ENCODE measurements at places on chromosomes 4 and X.
A peak's percentile ranks its signal among the peaks of the same experiment; 100 is the strongest.

- no peak for DNase-seq
Measured at GRCh38 chr4:108493596-108493931, 126.8 kb upstream of the RPL34 start.

DNA sequence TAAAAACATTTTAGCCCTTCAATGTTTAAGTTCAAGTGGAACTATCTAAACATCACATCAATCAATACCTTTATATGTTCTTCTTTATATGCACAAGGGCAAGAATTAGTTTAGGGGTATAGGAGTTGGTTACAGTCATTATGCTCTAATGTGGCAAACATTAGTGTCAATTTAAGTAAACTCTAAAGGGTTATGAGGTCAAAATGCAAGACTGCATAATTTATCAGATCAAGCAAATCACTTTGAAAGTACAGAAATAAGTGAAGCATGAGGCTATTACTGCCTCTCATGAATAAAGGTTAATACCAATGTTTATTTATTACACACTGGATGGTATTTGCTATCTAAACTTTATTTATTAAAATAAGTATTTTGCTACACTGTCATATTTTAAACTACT is 59.7 kb downstream of the MAB21L2 start:
- no peak for DNase-seq

GRCh38 chr4:67035986-67036385 is 509.3 kb downstream of the CENPC start:
- DNase-seq = no peak

DNA sequence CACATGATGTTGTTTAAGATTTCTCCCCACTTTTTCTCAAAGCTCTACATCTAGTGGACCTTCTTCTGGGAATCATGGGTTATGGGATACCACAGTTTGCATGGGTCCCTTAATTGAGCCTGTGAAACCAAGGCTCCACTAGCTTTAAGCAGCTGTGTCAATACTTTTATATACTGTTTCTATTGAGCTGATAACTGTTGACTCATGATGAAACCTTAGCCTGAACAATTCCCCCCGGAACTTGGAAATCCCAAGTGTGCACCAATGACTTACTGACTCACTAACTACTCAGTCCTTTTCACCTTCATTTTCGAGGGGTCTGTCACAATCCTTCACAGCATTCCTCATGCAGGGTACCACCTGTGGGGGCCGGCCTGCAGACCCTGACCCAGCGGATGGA is 12.7 kb upstream of the SPIN4 start:
- DNase-seq = no peak

- DNase-seq = no peak
Measured at GRCh38 chrX:95791876-95792275, 892.8 kb upstream of the DIAPH2 start.

DNA sequence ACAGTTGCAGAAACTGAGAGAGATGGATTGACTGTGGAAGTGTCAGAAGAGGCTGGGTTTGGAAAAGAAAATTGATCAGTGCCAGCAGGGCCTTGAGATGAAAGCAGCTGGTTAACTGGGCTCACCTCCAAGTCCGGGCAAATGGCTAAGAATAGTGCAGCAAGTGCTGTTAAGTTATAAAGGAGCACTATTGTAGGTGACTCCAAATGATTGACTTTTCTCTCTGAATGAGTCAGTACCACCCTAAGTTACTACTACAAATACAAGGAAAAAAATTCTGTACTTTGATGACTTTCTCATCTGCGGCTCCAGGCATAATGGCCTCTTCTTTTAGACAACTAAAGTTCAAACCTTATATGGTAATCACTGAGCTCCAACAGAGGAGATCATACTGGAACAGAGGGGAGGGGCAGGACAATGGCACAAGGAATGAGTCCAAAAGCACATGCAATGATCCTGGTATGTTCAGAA is 733.4 kb upstream of the INTU start:
- DNase-seq = no peak

GRCh38 chrX:123298026-123298425 is 113.9 kb downstream of the GRIA3 start:
- DNase-seq = no peak

GRCh38 chr4:122703868-122704267 is 28.6 kb upstream of the BBS12 start:
- DNase-seq = no peak

DNA sequence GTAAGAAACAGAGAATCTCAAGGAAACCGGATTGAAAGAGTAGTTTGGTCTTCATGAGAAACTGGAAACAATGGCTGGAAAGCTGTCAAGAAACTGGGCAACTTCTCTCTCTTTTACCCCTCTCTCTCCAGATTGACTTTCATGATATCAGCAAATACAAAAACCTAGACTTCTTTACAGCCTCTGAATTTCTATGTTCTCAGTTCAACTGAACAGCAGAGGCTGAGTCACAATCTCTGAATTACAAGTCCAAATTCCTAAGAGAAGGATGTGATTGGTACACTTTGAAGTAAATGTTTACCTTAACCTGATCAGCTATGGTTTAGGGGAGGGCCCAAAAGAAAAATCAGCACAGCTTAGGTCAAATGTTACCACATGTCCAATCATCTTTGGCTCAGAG is 974.9 kb downstream of the RPA4 start:
- no peak for DNase-seq

- DNase-seq = no peak
Measured at GRCh38 chr4:17504081-17504480, 7.8 kb downstream of the QDPR start.

- DNase-seq = no peak
Measured at GRCh38 chrX:68288127-68288526, 145.2 kb downstream of the OPHN1 start.

DNA sequence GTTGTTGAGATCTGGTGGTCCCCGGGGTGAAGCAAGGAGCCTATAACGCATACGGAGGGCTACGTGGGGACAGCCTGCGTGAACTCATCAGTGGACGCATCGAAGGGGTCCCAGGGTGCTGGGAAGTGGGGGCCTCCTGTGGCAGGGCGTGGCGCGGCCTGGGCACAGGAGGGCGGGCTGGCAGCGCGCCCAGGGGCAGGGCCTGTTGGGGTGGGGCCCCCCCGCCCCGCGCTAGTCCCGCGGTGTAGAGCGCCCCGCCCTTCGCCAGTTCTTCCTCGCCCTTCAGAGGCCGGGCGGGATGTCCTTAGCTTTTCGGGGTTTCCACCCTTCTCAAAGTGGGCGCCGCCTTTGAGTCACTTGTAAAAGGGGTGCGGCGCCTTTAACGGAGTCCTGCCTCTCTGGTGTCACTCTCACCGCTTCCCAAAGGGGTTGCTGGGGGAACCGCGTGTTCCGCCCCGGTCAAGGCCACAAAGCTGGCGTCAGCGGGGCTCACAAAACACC is 632 bp downstream of the PLP2 start:
- DNase-seq = peak; percentile 44

DNA sequence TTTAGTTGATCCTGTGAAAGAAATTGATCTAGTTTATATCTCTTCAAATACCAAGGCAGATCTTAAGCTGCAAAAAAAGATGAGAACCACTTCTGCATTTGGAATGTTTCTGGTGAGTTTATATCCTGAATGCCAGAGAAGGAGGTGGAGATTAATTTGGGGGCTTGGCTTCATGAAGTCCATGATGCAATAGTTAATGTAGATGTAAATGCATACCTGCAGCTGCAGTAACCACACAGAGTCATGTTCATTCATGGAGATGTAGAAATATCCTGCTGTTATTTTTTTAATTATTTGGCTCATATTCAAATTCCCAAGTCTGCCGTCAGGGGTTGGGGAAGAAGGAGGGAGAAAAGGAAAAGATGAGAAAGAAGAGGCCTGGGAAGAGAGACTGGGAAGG is at the start of gene SULT1E1:
Gene SULT1E1, minus strand, starts transcription at position 94 of the 400 bp plus-strand sequence. CDS start 2,501 bp downstream, outside the sequence.
- DNase-seq = no peak

- DNase-seq = no peak
Measured at GRCh38 chr4:79875344-79875899, 197.6 kb downstream of the ANTXR2 start.

- no peak for DNase-seq
Measured at GRCh38 chrX:574251-574650, 56.3 kb upstream of the SHOX start.

GRCh38 chr4:76909711-76910110 is 11.8 kb upstream of the SOWAHB start:
- no peak for DNase-seq

DNA sequence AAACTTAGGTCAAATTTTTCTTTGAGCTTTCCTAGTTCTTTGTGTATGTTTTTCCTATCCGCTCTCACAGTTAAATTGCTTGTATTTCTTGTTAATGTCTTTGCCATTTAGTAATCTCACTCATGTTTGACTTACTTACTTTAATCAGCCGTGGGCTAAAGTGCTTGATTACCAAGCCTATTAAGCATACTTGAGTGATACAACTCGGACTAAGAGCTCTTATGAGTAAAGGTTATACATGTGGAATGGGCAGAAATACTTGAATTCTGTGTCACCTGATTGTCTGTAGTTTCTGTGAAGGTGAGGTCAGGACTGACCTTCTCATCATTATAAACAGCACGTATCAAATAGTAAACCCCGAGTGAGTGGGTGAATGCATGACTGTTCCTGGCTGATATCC is 664.5 kb downstream of the PDHA2 start:
- no peak for DNase-seq

DNA sequence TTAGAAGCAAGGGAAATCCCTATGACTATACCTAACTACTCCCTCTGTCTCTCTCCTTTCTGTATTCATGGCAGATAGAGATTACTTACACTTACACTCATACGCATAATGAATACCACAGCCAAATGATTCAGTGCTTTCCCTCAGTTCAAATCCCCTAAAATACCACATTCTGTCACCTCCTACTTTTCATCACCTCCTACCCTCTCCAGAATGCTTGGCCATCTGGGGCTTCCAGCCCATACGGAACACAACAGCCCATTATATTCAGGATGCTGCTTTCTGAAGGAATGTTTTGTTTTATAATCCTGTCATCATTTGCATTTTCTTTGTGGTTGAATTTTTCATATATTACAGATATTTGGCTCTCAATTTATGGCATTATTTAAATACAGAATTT is 361.6 kb downstream of the GRIA2 start:
- DNase-seq = no peak

- no peak for DNase-seq
Measured at GRCh38 chrX:30798810-30799209, 90.2 kb downstream of the TAB3 start.

DNA sequence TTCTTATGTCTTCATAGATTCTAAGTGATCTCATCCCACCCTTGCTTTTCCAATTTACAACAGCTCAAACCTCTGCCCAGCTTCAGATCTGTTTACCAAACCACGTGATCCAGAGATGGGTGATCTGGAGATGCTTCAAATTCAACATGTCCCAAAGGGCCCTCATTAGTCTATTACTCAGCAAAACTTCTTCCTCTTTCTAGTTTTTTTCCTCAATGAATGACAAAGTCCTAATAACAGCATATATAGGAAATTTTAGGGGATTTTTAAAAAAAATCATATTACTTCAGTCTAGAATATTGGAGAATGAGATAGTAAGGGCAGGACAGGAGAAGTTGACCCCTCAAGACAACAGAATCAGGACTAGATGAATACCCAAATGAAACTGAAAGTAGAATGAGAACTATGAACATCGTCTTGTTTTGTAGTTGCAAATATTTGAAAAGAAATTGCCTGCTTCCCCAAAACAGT is 127.1 kb downstream of the CFAP299 start:
- no peak for DNase-seq

DNA sequence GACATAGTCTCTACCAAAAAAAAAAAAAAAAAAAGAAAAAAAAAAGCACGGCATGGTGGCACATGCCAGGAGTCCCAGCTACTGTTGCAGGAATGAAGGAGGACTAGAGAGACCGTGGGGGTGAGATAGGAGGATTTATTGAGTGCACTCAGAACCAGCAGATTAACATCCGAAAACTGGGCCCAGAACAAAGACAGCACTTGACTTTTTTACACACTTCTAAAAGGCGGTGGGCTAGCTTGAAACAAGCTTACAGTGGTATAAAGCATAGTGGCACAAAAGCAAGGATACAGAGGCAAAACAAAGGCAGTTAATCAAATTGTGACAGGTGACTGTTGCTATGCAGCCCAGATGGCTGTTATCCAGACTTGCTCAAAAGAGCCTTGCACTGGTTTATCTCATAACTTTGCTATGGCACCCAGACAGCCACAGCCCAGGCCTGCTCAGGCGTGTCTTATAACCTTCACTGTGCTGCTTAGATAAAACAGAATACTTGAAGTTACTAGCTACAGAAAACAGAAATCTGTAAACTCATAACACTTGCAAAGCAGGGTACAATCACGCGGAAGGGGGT is 9.9 kb upstream of the PI4K2B start:
- no peak for DNase-seq

GRCh38 chr4:113355550-113356371 is 306.3 kb downstream of the ANK2 start:
- peak; percentile 22 for DNase-seq

- no peak for DNase-seq
Measured at GRCh38 chr4:160276785-160277325, 1174.0 kb downstream of the RAPGEF2 start.

- DNase-seq = no peak
Measured at GRCh38 chr4:135239964-135240363, 1038.4 kb upstream of the PABPC4L start.

GRCh38 chrX:47297874-47298273 is 65.1 kb downstream of the USP11 start:
- no peak for DNase-seq

- no peak for DNase-seq
Measured at GRCh38 chr4:150584111-150584915, 2.4 kb downstream of the MAB21L2 start.

DNA sequence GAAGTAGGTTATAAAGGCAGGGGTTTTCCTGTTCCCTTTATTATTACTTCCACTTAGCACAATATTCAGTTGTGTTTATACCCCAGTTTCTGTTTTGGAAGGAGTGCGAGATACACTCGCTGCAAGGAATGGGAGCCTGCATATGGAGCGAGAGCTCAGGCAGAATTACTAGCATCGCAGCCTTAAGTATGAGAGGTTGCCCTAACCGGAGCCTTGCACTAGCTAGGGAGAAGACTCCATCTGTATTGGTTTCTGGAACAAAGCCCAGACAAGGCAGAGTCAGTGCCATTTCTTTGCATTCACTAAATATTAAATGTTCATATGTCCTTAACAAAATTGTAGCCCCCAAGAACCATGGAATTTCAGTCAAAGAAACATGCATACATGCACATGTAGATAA is 6.2 kb upstream of the DCTD start:
- DNase-seq = no peak

GRCh38 chr4:89307446-89308160 is at the start of gene GPRIN3:
Gene GPRIN3 (minus strand): TSS chr4:89307800. CDS start chr4:89250110, 57,690 bp downstream.
- DNase-seq = no peak

DNA sequence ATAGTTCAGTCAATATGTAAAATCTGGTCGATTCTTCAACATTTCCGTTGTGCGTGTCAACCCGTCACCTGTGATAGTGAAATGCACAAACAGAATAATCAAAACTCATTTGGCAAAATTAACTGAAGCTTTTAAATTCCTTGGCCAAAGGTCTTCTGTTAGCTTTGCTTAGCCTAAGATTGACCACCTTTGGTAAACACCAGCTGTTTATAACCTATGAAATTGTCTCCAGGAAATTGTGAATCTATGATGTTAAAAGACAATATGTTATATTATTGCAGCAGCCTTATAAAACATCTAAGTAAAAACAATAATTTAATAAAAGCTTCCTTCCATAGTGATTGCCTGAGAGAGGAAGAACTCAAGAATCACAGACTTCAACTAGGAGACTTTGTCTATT is 196.8 kb downstream of the IL15 start:
- DNase-seq = no peak

GRCh38 chrX:127764674-127765073 is 287.5 kb downstream of the ACTRT1 start:
- DNase-seq = no peak

- DNase-seq = no peak
Measured at GRCh38 chr4:119490335-119490734, 138.3 kb downstream of the PDE5A start.

GRCh38 chrX:119529345-119530276 is 35.6 kb downstream of the STEEP1 start:
- DNase-seq = no peak

All from stimulated activated CD4-positive, alpha-beta T cell treated with anti-CD3 and anti-CD28 coated beads, TNF-alpha, amount 100 ng/mL, for 1 hour (primary cell).